Stimulated activated CD8-positive, alpha-beta memory T cell treated with anti-CD3 and anti-CD28 coated beads, Interleukin-2, amount 100 ng/mL, for 1 hour (primary cell): ENCODE measurements at places on chromosomes 5 and 9.

DNA sequence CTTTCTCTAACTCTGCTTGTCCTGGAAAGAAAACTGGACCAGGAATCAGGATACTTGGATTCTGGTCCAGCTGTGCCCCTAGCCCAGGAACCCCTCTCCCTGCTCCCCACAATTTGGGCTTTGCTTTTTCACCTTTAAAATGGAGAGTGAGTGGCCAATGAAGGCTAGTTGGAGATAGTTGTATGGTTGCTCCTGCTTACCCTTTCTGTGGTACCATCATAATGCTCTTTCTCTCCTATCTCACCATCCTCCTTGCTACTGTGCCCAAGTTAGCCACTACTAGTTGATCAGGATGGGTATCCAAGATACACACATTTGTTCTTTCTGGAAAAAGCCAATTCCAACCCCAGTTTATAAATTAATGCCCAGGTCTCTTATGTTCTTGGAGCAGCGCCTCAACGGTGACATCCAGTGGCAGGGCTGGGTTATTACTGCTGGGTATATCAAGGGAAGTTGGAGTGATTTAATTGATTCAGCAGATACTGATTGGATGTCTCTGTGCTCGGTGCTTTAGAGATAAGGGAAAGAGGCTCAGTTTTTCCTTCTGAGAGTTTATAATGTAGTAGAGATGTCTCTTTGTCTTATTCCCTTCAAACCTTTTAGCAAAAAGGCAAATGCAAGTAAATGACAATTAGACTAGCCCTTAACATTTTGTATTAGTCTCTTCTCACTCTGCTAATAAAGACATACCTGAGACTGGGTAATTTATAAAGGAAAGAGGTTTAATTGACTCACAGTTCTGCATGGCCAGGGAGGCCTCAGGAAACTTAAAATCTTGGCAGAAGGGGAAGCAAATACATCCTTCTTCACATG is 38.5 kb downstream of the FAXDC2 start:
- peak; percentile 17 for DNase-seq

- DNase-seq, result no peak
Measured at GRCh38 chr5:138832218-138832617, 42.9 kb downstream of the LRRTM2 start.

DNA sequence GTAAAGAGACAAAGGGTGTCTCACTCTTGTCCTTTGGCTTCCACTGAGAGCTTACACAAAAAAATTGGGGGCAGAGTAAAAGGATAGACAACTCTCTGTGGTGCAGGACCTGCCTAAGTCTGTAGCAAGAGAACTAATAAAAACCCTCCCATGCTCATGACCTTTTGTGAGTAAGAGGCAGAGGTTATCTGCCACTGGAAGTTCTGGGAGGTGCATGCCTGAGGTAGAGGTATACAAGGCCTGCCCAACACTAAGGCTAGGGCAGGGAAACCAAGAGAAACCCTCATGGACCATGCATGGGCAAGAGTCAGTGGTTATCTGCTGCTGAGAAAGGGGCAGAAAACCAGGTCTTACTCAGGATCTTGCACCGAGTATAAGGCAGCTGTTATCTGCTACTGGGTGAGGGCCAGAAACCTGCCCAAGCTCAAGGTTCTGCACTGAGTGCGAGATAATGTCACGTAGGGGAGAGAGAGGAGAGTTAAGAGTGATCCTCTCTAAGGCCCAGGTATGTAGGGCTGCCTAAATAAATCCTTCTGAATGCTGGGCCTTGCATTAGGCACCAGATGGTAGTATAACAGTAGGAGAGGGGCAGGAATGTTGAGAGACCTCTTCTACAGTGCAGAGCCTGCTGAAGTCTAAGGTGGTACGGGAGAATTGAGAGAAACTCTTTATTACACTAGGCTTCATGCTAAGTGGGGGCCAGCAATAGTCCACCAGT is 143.4 kb downstream of the MACROH2A1 start:
- DNase-seq, result no peak

GRCh38 chr9:113705928-113706519 is 170.1 kb upstream of the ZNF618 start:
- DNase-seq, result no peak
